ENCODE measurements at places on chromosomes 13 and 19. TPM values are rescaled to one million over a fixed set of nuclear protein-coding genes. Genes with fewer than 3 reads are reported as not detected.

The FLT3 gene
- 0.01 TPM for polyA plus RNA-seq

The ITGBL1 gene
- 17.1 TPM for polyA plus RNA-seq

The CRX gene
- polyA plus RNA-seq: not detected

The PSG3 gene
- 0.15 TPM for polyA plus RNA-seq

The COL4A2 gene
- polyA plus RNA-seq: 248 TPM

The C13orf46 gene
- 0.51 TPM for polyA plus RNA-seq

The SNAPC2 gene
- polyA plus RNA-seq: 17.7 TPM

The LILRA1 gene
- not detected for polyA plus RNA-seq

The ZNF728 gene
- not detected for polyA plus RNA-seq

The PPP6R1 gene
- 30.1 TPM for polyA plus RNA-seq

The TJP3 gene
- polyA plus RNA-seq: not detected

The AP2A1 gene
- 59.1 TPM for polyA plus RNA-seq

The HSPB6 gene
- polyA plus RNA-seq: 31.7 TPM

The A1BG gene
- 13.2 TPM for polyA plus RNA-seq

The NAPSA gene
- 0.10 TPM for polyA plus RNA-seq

The ZNF628 gene
- polyA plus RNA-seq: 0.12 TPM

The CEACAM4 gene
- not detected for polyA plus RNA-seq

The CNN1 gene
- polyA plus RNA-seq: 108 TPM

The SAFB2 gene
- polyA plus RNA-seq: 24.4 TPM

The STOML3 gene
- not detected for polyA plus RNA-seq

The NCAN gene
- polyA plus RNA-seq: not detected

The ZNF426 gene
- polyA plus RNA-seq: 13.2 TPM

The BEST2 gene
- not detected for polyA plus RNA-seq

The POU2F2 gene
- polyA plus RNA-seq: 1.9 TPM

The ZNF383 gene
- polyA plus RNA-seq: 5.6 TPM

The WDR83 gene
- 6.5 TPM for polyA plus RNA-seq

The ATP1A3 gene
- polyA plus RNA-seq: not detected

The CACNA1A gene
- polyA plus RNA-seq: 12.2 TPM

The GGACT gene
- polyA plus RNA-seq: 6.2 TPM

The S1PR5 gene
- polyA plus RNA-seq: 0.10 TPM

The GRIN2D gene
- 0.07 TPM for polyA plus RNA-seq

The CYP4F2 gene
- polyA plus RNA-seq: not detected

The NKPD1 gene
- 0.04 TPM for polyA plus RNA-seq

The PABPC3 gene
- polyA plus RNA-seq: 0.36 TPM

The SEMA6B gene
- polyA plus RNA-seq: 1.1 TPM

The TSKS gene
- not detected for polyA plus RNA-seq

The GARIN5B gene
- not detected for polyA plus RNA-seq

The ATXN8OS gene
- not detected for polyA plus RNA-seq

The DIRAS1 gene
- 12.5 TPM for polyA plus RNA-seq

The PRKCSH gene
- 165 TPM for polyA plus RNA-seq

The SIAH3 gene
- polyA plus RNA-seq: not detected

The IL12RB1 gene
- 0.05 TPM for polyA plus RNA-seq

The TMEM221 gene
- 0.05 TPM for polyA plus RNA-seq

The METTL21C gene
- not detected for polyA plus RNA-seq

The ICAM5 gene
- 3.8 TPM for polyA plus RNA-seq

The CYP4F8 gene
- polyA plus RNA-seq: not detected

The C2CD4C gene
- 0.05 TPM for polyA plus RNA-seq

The CEACAM1 gene
- polyA plus RNA-seq: not detected

The CGB8 gene
- not detected for polyA plus RNA-seq

The SPACA4 gene
- not detected for polyA plus RNA-seq

The IGFL2 gene
- not detected for polyA plus RNA-seq

The GPR12 gene
- not detected for polyA plus RNA-seq

The LATS2 gene
- polyA plus RNA-seq: 19.3 TPM

The ERICH6B gene
- not detected for polyA plus RNA-seq

The ZSCAN4 gene
- polyA plus RNA-seq: not detected
